ENCODE measurements at places on chromosomes 11 and 22.
A peak's percentile ranks its signal among the peaks of the same experiment; 100 is the strongest.

GRCh38 chr22:50035131-50035881 lies 22.7 kb upstream of the IL17REL start:
- DNase-seq = no peak

- no peak for DNase-seq
Measured at GRCh38 chr11:44659641-44660040, 67.1 kb upstream of the TSPAN18 start.

DNA sequence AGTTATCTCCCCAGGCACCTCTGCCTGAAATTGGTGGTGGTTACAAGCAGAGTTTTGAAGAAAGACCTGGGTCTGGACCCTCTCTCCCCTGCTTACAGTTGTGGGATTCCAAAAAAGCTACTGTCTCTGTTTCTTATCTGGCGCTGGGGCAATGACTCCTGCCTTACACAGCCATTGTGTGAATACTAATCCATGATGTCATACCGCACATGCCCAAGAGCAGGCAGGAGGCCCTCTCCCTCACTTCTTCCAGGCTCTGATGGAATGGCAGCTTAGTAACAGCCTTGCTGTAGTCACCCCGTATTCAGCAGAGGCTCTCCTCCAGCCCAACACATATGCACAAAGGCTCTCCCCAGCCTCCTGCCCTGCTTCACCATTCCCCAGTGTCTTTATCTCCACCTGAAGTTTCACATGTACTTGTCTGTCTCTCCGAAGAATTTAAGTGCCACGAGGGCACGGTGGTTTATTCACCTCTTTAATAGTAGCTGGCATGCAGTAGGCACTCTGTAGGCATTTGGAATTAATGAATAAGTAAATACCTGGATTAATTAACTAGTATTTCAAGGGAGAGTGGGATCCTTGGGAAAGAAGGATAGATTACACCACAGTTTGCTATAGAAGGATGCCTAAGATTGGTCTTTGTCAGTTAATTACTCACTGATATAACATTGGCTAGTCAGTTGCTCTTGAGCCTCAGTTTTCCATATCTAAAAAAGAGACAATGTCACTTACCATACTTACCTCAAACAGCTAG lies 165.6 kb downstream of the ETS1 start:
- DNase-seq = no peak

DNA sequence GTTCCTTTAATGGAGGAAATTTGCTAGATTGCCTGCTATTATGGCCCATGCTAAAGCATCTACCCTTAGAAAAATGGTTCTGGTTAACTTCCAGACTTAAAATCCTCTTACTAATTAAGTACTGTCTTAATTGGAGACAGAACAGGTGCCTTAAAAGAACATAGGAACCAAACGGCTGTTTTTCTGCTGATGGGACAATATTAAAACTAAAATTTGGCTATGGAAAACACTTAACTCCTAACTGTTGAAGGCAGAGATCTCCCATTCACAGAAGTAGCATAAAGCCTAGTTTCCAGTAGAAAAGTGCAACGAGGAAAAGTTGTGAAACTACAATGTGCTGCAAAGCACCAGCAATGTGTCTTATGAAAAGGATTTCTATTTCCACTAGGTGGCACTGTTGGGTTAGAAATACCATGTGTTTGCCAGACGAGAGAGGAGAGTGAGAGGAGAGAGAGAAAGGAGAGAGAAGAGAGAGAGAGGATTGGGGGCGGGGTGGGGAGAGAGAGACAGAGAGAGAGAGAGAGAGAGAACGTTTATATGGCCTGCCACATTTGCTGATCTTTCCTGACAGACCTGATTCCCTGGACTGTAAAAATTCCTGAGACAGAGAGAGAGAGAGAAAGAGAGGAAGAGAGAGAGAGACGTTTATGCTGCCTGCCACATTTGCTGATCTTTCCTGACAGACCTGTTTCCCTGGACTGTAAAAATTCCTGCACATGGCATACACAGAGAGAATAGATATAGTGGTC lies 51.5 kb downstream of the FAM181B start:
- peak; percentile 41 for DNase-seq

- DNase-seq = no peak
Measured at GRCh38 chr11:124930799-124931198, 5.0 kb downstream of the HEPACAM start.

DNA sequence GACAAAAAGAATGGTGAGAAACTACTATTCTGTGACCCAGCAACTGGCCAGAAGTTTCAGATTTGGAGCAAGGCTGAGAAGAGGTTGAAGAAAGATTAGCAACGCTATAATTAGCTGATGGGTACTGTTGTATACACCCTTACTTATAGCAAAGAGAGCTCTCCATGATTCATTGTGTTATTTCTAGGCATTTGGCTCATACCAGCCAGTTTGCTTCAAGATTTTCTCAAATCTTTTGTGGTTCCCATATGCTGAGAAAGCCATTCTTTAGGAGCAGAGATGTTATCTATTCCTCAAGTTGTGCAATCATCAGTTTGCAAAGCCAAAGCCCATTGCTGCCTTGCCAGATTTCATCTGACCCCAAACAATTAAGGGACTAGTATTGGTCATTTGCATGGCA lies 179.4 kb downstream of the ETS1 start:
- DNase-seq = peak; percentile 45

- DNase-seq = no peak
Measured at GRCh38 chr11:39367534-39367933, 2091.9 kb downstream of the LRRC4C start.

DNA sequence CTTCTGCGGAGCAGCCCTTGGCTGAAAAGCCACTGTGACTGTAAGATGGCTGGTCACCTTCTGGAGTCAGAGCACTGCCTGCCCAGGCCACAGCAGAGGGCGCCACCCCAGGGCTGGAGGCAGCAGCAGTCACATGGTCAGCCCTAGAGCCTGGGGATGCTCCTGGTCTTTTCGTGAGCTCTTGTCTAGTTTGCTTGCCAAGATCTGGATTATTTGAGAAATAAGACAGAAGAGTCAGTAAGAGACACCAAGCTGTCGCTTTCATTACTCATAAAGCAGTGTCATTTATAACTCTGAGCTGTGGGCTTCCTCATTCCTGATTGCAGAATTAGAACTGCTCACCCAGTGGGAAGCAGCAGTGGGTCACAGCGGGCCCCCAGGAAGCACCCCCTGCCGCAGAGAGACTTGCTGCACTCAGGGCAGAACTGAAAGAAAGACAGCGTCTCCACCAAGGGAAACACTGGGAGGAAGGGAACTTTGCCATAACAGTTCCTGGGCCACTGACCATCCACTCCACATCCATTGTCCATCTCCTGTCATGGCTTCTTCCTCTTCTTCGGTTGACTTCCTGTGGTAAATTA lies 56.7 kb downstream of the PPP6R2 start:
- DNase-seq = no peak

- DNase-seq = no peak
Measured at GRCh38 chr22:50536226-50536625, 6.4 kb upstream of the TYMP start.

- DNase-seq = no peak
Measured at GRCh38 chr11:119352857-119353260, 6.4 kb upstream of the MFRP start.

DNA sequence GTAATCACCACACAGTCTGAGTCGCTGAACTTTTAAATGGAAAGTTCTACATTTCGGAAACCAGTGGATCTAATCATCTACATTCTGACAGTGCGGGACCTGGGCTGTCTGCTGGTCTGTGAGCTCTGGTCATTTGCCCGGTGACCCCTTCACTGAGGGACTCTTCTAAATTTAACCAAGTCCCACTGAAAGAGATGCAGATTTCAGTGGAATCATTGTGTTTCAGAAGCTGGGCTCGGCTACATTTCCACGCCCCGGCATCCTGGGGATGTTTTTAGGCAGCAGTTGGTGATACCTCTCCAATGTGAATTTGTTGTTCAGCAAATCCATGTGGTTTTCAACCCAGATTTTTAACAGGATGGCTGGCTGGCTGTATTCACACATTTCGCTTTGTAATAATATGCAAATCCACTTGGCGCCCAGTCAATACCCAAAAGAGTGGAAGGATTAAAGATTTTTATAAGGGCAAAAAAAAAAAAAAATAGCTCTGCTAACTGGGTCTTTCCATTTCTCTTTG lies 145.5 kb upstream of the RASSF10 start:
- DNase-seq = no peak

DNA sequence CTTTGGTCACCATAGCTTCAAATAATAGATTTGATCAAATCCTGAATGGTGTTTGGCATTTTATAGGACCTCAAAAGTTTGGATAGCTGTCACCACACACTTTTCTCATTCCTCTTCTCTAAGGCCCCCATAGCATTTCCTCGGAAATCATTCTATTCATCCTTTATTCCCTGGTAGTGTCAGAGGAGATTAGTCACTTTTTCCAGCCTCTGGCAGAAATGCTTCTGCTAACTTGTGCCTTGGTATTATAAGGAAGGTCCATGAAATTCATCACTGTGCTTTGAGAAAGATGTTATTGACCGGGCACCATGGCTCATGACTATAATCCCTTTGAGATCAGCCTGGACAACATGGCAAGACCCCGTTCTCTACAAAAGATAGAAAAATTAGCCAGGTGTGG lies 19.7 kb upstream of the NUP160 start:
- no peak for DNase-seq

GRCh38 chr11:73939096-73939495 lies 11.7 kb upstream of the DNAJB13 start:
- no peak for DNase-seq

- no peak for DNase-seq
Measured at GRCh38 chr11:79438631-79439409, 2.0 kb downstream of the TENM4 start.

GRCh38 chr11:15127341-15127740 lies 12.6 kb downstream of the INSC start:
- peak; percentile 72 for DNase-seq

- no peak for DNase-seq
Measured at GRCh38 chr11:106821826-106822225, 196.4 kb downstream of the GUCY1A2 start.

GRCh38 chr11:48110509-48110766 lies 106.2 kb upstream of the OR4B1 start:
- no peak for DNase-seq

GRCh38 chr11:72309074-72309598 lies 65.2 kb upstream of the PHOX2A start:
- no peak for DNase-seq

GRCh38 chr11:15453211-15453765 lies 338.6 kb downstream of the INSC start:
- DNase-seq = no peak

GRCh38 chr11:66068154-66068821 lies 1.8 kb upstream of the PACS1 start:
- DNase-seq = no peak

GRCh38 chr22:30282616-30283046 lies 6.7 kb downstream of the CASTOR1 start:
- DNase-seq = no peak

DNA sequence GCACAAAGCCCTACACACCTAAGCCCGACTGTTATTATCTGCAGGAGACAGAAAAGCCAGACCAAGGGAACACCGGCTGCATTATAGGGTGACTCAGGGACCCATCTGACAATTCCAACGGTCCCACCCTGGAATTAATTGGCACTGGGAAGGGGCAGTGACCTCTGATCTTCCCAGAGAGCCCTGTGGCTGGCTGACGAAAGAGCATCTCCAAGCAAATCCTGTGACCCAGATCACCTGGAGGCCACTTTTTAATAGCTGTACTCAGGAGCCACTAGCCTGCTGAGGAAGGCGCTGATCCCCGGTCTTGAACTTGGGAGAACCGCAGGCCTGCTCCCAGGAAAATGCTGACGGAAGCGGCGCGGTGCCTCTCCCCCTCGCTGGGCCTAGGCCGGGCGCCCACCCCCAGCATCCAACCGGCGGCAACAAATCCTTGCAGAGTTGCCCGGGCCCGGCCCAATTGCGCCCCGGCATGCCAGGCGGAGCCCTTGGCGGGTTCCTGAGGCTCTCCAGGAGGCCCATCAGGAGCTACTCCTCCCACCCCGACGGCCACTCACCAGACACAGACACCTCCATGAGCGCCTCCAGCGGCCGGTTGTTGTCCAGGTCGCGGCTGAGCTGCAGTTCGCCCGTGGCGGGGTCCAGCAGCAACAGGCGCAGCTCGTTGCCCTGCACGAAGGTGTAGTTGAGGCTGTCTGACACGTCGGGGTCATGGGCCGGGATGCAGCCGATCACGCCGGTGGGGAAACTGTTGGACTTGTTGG lies 4.2 kb downstream of the CELSR1 start:
- DNase-seq = no peak

- DNase-seq = no peak
Measured at GRCh38 chr22:25644122-25644521, 79.6 kb downstream of the GRK3 start.
